ENCODE measurements at places on chromosomes 6 and 20.
A peak's percentile ranks its signal among the peaks of the same experiment; 100 is the strongest.

DNA sequence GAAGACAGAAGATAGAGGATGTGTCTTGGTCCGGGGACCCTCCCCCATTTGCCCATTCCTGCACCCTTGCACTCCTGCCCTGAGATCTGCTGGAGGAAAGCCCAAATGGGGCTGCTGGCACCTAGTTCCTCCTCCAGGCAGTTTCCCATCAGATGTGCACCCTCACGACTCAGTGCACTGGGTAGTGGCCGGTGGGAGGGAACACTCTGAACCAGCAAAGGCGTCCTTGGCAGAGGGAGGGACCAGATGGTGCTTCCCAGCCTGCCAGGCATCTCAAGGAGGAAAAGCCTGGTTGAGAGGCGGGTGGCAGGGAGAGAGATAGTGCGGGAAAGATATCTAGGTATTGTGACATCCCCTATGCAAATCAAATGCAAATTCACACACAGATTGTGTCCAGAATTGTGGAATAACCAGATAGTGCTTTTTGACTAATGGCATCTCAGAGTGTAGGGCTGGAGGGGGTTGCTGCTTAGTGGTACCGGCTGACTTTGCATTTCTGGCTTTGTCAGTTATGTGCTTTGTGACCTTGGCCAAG is 19.5 kb downstream of the TMEM151B start:
- no peak for DNase-seq

DNA sequence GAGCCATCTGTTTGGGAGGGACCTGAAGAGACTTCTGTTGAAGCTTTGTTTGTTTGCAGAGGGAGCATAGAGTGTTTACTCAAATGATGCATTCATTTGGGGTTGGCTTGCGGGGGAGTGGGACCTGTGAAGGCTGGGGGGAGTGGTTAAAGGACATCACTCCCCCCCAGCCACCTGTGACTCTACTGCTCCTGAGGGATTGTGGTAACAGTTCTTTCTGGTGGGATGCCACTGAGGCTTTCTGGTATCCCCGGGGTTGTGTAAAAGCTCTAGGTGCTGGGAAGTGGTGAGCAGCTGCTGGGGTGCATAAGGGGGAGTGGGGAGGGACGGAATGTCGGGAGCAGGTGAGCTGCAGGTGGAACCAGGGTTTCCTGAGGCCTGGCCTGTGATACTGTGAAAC is 239.2 kb upstream of the QKI start:
- no peak for DNase-seq

GRCh38 chr20:32970973-32971300 is 33.3 kb downstream of the SUN5 start:
- DNase-seq = no peak

DNA sequence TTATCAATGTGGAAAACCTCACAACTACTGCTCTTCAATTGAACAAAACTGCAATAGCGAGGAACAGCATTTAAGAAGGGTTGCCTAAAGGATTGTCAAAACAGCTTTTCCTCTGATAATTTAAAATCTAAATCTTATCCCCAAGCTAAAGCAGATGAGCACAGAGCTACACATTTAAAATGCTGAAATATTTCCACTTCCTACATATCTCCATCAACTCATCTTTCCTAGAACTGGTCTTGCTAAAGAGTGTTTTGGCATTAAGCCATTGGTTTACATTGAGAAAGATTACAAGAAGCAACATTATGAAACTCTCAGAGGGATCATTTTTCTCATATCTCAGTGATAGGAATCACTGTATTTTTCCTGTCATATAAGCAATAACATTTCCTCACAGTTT is 3.6 kb downstream of the OR10C1 start:
- no peak for DNase-seq

DNA sequence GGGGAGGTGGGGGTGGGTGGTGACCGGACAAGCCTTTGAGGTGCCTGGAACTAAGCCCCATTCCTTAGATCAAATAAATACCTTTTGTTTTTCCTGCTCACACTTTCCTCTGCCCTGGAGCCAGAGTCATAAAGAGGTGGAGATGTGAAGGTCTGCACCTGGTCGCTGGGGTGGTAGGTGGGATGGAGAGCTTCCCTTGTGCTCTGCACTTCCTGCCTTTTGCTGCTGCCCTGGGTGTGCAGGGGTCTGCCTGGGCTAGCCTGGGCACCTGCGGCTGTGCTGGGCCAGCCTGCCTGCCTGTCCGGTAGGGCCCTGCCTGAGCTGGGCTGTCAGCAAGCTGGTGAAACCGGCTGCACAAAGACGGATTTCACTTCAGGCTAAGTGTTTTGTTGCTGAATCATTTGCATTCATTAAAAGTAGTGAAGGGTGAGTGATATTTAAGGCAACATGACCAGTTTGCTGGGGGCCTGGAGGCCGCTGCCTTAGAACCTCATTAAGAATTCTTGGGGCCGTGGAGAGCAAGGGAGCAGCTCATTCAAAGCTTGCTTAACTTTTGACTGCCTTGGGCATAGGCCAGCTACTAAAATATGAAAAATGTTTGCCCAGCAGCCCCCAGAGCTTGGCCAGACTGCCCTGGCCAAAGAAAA is 20.5 kb downstream of the PTK7 start:
- DNase-seq = peak; percentile 93

DNA sequence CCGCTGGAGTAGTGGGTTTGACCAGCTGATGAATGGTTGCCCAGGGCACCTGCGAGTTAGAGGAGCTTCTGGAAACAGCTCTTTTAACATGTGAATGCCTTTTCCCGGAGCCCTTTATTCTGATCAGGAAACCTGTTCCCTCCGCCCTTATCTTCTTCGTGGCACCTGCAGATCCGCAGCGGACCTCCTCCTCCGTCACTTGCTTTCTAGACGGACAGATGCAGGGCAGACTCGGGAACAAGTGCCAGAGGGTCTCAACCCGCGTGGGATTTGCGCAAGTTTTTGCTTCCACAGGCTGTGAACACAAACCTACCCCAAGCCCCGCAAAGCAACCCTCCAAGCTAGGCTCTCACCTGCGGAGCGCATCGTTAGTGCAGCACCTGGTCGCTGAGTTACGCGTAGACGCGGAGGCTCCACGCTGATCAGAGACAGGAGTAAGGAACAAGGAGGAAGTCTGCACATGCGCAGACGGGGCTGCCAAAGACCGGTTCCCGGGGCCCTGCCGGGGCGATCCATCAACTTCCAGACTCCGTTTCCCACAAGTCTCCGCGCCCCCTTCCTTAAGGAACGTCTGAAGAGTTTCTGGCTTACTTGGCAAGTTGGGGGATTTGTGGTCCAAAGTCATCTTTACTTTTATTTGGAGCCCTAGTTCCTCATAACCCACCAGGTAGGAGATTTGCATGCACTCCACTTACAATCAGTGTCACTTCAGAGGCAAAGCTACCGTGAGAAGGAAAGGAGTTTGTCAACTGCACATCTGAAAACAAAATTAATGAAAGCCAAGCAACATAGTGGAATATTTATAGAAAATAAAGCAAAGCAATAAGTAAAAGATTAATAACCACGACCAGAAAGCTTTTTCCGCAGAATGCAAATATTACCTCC is 52.7 kb upstream of the ELMO2 start:
- DNase-seq = peak; percentile 7

DNA sequence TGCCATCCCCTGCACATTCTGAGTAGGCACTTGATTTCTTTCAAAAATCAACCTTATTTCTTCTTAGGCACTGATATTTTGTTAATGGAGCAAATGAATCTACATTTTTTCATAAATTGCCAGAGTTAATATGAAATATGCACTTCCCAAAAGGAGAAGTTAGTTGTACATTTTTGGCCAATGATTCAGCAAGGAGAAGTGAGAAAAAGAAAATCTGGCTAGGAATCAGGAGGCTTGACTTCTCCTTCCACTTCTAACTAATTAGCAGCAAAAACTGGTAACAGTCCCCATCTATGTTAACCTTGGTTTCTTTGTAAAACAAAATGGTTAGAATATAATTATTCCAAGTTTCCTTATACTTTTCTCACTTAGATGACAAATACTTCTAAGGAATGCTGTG is 7.0 kb upstream of the DSE start:
- peak; percentile 81 for DNase-seq

GRCh38 chr6:151317103-151317994 is 74.0 kb downstream of the ZBTB2 start:
- DNase-seq = peak; percentile 87

GRCh38 chr6:33169291-33170175 is 22.7 kb downstream of the COL11A2 start:
- no peak for DNase-seq

GRCh38 chr20:4617484-4617883 is 104.2 kb upstream of the PRND start:
- DNase-seq = no peak

- DNase-seq = no peak
Measured at GRCh38 chr6:123661105-123661891, 24.5 kb upstream of the TRDN start.

Measured in fibroblast of skin of scalp (primary cell).